ENCODE measurements at places on chromosomes 7 and 10.

GRCh38 chr7:84675633-84676034 lies 481.0 kb upstream of the SEMA3A start:
- no peaks in the 10 kb centered on the region for H3K27me3 ChIP-seq
- DNase-seq: no peak
- no peaks in the 10 kb centered on the region for H3K36me3 ChIP-seq
- no peaks in the 10 kb centered on the region for H3K4me1 ChIP-seq
- no peak overlapping the region for H3K27ac ChIP-seq

DNA sequence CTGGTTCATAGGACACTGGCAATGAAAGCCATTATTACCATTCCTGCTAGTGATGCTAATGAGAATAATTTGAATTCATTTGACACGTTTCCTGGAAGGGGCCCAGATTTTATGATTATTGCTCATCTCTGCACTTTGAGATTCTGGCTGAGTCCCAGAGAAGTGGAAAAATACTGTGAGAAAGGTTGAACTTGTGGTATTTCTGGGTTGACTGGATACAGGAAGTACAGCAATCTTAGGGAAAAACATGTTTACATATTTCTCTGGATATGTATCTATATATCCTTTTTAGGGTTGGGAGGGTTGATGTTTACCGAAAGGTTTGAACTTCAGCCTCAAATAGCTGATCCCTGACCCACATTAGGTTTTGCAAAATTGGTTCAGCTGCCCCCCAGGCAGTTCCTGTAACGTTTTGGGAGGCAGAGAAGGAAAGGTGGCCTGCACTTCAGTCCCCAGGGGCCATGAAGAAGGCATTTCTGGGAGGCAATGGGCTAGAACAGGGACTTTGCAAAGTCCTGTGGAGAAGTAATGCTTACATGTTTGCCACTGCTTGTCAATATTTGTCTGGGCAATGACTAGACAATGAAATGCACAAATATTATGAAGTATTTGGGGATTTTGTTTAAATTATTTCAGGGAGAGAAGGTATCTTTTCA lies 253.7 kb upstream of the PITRM1 start:
- no peak overlapping the region for H3K27ac ChIP-seq
- H3K4me1 ChIP-seq: peaks cover 8% of the 10 kb centered on the region
- peaks cover 8% of the 10 kb centered on the region for H3K27me3 ChIP-seq
- DNase-seq: no peak
- H3K4me3 ChIP-seq: no peak overlapping the region

DNA sequence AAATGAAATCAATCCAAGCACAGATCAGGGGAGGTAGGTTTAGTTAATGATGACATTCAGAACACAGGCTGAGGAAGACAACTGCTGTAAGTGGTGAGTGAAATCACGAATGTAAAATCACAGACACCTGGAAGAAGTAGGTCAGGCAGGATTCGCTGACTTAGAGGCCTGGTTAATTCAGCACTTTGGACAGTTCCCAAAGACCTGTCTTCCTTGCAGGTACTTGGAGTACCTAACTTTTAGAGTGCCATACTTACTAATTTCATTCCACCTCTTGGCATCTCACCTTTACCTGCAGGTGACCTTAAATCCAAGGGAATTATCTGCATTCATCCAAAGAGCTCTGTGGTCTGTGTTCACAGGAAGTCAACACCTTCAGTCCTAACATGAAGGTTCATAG lies 822.3 kb downstream of the PHTF2 start:
- no peaks in the 10 kb centered on the region for H3K27me3 ChIP-seq
- DNase-seq: no peak
- no peak overlapping the region for H3K27ac ChIP-seq
- no peaks in the 10 kb centered on the region for H3K36me3 ChIP-seq
- H3K4me1 ChIP-seq: no peaks in the 10 kb centered on the region
- no peak overlapping the region for H3K4me3 ChIP-seq

GRCh38 chr7:6143997-6144396 lies 112.8 kb downstream of the ANKRD61 start:
- peaks cover 25% of the 10 kb centered on the region for H3K36me3 ChIP-seq
- H3K4me1 ChIP-seq: no peaks in the 10 kb centered on the region
- no peak for DNase-seq
- no peak overlapping the region for H3K4me3 ChIP-seq
- H3K27me3 ChIP-seq: no peaks in the 10 kb centered on the region
- H3K27ac ChIP-seq: no peak overlapping the region

GRCh38 chr7:142689439-142690120 lies 59.7 kb upstream of the PRSS1 start:
- DNase-seq: no peak
- no peak overlapping the region for H3K4me3 ChIP-seq
- H3K27me3 ChIP-seq: no peaks in the 10 kb centered on the region
- no peaks in the 10 kb centered on the region for H3K36me3 ChIP-seq

DNA sequence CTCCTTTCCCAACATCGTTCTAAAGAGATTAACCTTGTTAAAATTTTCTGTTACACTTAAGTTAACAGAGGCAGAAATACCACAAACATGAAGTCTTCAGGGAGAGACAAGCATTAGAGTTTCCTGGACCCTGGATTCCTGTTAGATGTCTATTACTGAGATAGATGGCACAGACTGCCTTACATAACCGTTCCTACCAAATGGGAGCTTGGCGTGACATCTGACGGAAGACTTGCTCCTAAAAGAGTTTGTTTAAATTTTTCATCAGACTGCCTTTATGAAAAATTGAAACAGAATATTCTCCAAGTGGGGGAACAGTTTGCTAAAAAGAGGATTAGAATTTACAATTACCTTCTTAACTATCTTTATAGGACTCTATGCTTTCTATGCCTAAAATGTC lies 22.7 kb downstream of the ANK3 start:
- H3K27me3 ChIP-seq: no peaks in the 10 kb centered on the region
- no peaks in the 10 kb centered on the region for H3K4me1 ChIP-seq
- DNase-seq: no peak
- no peak overlapping the region for H3K4me3 ChIP-seq

All from natural killer cell treated with Interleukin-12 subunit alpha and Interleukin-12 subunit beta and Interleukin-15 and Interleukin-18, amount 100 ng/mL, for 72 hours (primary cell).